ENCODE measurements at places on chromosomes 2 and 18.

DNA sequence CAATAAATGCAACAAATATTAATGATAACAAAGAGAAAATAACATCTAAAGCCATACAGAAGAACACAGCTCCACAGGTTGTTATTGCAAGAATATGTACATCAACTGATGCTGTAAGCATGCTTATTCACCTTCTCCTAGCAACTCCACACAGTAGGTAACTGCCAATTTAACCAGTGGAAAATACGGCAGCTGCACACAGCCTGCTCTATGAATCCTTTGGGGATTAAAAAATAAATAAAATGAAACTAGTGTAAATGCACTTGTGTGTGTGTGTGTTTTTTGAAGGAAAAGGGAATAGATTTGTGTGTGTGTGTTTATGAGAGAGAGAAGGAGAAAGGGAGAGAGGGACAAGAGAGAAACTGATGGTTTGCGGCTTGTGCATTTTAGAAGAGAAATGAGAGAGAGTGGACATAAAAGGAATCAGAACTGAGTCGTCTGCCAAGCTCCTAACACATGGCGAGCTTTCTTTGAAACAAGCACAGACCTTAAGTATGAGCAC, 96.2 kb upstream of the PDE1A start:
- DNase-seq: no peak

DNA sequence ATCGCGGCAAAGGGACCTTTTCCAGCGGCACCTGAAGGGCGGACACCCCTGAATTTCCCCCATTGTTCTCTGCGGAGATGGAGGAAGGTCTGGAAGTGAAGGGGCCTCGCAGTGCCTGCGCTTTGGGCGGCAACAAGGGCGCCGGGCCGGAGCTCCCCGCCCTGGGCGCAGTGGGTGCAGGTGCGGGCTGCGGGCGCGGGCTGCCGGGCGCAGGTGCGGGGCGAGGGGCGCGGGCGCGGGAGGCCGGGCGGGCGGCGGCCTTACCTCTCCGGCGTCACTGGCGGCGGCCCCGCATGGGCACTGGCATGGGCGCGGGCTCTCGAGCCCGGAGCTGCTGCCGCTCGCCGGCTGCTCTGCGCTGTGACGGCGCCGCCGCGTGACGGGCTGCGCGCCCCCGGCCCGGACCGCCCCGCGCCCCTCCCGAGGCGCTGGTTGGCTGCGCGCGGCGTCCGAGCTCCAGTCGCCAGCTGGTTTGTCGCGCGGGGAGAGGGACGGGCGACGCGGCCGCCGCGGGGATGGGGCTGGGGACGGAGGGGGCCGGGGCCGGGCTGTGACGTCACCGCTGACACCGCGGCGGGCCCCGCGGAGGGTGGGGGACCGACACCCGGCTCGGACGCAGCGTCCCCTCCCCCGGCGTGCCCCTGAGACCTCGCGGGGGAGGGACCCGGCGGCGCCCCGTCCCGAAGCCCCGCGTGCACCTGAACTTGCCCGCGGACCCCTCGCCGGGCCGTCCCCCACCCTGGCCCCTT, at the start of gene KIF1A:
KIF1A (minus strand) TSS at position 362 of the 749 bp plus-strand sequence. CDS start 22,467 bp downstream, outside the sequence.
- no peak for DNase-seq

GRCh38 chr2:216849987-216850386, 9.9 kb downstream of the TNP1 start:
- DNase-seq: no peak

- DNase-seq: no peak
Observed at GRCh38 chr2:28567061-28567471, 71.2 kb downstream of the PLB1 start.

DNA sequence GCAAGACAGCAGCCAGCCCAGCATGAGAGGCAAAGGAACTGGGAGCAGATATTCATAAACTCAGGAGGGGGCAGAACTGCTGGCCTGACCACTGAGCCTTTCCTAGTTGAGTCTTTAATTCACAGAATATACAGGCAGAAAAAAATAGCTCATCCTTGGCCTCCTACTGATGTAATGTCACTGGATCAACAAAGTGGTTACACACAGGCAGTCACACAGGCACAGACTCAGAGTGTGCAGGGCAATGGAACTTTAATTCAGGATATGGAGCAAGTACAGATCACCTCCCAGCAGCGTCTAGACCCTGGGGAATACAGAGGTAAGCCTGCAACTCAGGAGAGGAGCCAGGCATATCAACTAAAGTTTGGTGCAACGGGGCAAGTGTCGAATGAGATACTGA, 75.4 kb downstream of the TNP1 start:
- no peak for DNase-seq

- no peak for DNase-seq
Observed at GRCh38 chr18:40553029-40553428, 1402.0 kb upstream of the PIK3C3 start.

GRCh38 chr2:86211796-86212188, 12.5 kb downstream of the MRPL35 start:
- no peak for DNase-seq

GRCh38 chr2:45272549-45273265, 263.5 kb upstream of the SIX2 start:
- no peak for DNase-seq

DNA sequence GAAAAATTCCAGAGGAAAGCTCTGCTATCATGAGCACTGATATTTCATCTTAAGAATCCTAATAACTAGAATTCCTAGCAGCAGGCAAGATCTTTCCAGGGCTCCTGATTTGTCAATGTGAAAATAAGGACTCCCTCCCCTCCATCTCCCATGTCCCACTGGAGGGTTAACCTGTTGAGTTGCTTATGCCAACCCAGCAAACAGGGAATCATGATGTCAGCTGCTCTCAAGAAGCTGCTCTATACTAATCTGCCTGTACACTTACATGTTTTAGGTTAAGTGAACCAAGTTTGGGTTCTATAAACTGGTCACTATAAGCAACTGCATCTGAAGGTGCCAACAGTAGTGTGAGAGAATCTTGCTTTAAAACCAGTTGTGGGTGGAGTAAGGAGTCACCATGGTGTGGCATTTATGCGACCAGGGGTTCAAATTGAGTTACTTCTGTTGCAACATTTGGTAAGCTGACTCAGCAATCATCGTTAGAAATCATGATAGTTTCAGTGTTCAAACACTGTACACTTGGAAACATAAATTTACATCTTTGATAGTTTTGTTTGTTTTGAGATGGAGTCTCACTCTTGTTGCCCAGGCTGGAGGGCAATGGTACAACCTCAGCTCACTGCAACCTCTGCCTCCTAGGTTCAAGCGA, 53.4 kb downstream of the STK25 start:
- no peak for DNase-seq

DNA sequence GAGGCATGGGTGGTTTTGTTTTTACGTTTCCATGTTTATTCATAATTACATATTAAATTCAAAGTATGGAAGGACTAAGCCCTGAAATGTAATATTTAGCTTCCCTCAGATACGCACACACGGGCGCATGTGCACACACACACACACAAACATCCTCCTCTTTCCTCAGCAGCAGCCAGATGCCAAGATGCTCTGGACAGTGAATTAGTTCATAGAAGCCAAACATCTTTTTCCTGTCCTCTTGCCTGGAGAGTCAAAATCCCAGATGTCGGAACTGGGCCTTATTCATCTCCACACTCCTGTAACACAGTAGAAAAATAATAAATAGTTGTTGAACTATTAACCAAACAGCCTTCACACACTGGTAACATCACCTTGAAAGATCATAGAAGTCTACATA, 273.1 kb downstream of the SP3 start:
- no peak for DNase-seq

DNA sequence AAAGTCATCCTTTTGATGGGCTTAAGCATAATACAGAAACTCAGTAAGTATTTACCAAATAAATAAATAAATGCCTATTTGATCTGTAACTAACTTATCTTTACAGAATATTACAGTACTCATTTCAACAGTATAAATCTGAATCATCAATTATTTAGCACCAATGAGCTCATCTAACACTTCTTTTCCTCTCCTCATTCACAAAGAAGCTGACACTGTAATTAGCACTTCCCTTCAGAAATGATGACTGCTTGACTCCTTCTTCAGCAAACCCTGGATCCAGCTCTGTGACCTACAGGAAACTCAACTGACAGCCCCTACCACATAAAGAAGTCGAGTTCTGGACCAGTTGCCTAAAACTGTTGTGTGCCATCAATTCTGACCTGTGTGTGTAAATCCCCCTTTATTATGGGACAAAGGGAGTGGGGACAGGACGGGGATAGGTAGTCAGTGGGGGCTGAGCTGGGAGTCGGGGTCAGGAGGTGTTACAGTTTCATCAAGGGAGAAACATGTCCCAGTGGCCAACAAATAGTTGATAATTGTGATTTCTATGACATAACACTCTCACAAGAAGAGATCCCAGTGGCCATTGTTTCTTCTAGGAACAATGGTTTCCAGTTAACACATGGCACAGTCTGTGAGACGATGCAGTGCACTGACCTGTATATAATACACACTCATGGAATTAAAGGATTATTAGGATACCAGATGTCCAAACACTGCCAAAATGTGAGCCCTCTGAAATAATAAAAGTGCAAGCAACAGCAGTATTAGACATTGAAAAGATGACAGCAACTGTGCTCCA, 68.7 kb downstream of the STK39 start:
- no peak for DNase-seq

GRCh38 chr18:31048216-31048615, 5.7 kb upstream of the DSC3 start:
- DNase-seq: no peak

GRCh38 chr2:237944302-237944701, 22.5 kb upstream of the UBE2F start:
- DNase-seq: no peak

GRCh38 chr2:19560785-19561184, 202.4 kb upstream of the OSR1 start:
- no peak for DNase-seq

GRCh38 chr2:121386102-121386501, 101.1 kb upstream of the TFCP2L1 start:
- no peak for DNase-seq

GRCh38 chr2:210189452-210190138, 18.4 kb upstream of the KANSL1L start:
- no peak for DNase-seq

- no peak for DNase-seq
Observed at GRCh38 chr2:212667751-212668316, 129.2 kb upstream of the ERBB4 start.

- no peak for DNase-seq
Observed at GRCh38 chr2:230619491-230619890, 93.2 kb upstream of the CAB39 start.

DNA sequence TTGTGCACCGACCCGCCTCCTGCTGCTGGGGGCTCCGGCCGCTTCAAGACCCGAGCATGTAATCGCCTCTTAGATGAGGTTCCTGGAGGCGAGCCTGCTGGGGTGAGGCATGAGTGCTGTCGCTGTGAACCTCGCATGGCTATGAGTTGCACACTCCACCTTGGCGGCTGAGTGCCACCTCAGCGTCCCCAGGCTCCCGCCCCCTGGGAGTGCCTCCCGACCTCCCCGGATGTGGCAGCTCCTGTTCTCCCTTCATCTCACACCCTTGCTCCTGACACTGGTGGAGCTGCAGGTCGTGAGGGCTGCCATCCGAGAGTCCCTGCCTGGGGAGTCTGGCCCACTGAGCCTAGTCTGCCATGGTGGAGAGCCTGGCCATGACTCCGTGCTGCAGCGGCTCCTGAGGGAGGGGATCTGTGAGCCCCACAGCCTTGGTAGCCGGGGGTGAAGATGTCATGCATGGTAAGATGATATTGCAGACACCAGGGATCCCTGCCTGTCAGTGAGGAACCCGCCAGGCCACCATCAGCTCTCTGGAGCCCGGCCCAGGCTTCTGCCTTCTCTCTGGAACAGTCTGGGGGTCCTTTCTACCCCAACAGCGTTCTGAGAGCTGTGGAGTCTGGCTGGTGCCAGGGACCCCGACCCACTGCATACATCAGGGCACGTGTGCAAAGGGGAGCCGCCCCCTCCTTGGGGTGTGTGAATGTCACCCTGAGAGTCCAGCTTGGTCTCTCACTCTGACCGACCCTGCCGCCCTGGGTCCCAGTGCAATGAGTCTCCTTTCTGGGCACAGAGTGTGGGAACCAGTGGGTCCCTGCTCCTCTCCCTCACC, 61.6 kb upstream of the HS6ST1 start:
- DNase-seq: no peak

DNA sequence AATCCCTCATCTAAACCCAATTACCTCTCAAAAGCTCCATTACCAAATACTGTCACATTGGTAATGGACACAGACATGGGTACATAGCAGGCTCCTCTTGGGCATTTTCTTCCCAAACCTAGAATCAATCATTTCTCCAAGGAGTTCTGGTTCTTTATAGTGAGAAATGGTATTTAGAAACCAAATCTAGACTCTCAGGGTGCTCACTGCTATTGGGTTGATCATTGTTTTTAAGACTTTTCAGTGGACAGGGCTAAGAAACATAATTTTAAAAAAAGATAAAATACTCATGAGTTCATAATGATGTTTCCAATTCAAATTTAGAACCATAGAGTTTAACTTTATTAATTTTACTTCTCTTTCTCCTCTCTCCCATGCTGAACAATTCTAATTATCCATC, 9.4 kb upstream of the GLI2 start:
- no peak for DNase-seq

- DNase-seq: no peak
Observed at GRCh38 chr2:180115675-180116074, 108.6 kb upstream of the CWC22 start.

GRCh38 chr2:74593826-74594772, 39.6 kb downstream of the DOK1 start:
- DNase-seq: no peak

DNA sequence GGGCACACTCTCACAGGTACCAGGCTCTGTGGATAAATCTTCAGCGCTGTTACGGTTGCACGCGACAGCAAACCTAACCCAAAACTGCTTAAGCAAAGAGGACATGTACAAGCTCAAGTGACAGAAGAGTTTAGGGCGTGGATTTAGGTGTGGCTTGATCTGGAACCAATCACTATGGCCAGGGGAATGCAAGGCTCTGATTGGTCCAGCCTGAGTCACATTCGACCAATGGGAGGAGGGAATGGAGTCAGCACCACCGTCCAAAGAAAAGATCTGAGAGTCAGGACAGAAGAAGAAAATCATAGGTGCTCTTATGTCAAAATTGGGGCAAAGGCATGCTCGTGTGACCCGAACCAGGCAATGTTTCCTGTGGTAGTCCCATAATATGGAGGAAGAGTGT, 139.0 kb downstream of the TRIM43 start:
- no peak for DNase-seq

GRCh38 chr2:233982421-233983121, 65.4 kb downstream of the TRPM8 start:
- DNase-seq: no peak

DNA sequence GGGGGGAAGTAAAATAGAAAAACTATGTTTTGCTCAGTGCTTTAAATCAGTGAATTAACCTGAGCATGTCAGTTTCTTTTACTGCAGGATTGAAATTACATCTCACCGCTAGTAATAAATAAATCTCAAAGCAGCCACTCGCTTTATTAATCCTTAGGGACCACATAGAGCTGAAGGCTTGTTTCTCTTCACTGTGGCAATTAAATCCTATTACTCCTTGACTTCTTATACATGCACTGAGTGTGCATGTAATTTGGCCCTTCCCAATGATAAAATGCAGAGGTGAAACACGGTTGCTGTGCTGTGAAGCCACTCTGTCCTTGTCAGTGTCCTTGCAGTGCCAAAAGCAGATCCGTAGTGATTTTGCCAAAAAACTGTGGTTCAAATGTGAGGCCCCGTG, 77.1 kb upstream of the RBM44 start:
- no peak for DNase-seq

GRCh38 chr18:6819332-6819731, 89.8 kb downstream of the ARHGAP28 start:
- DNase-seq: no peak

- DNase-seq: no peak
Observed at GRCh38 chr18:38611036-38611964, 1045.7 kb upstream of the CELF4 start.

All from GM12892 (cell line).